NCI-H82 (cell line): ENCODE measurements at places on chromosomes 12 and 14.

- DNase-seq, result peak; percentile 17
These were observed 99.0 kb downstream of the LIN7A start for GRCh38 chr12:80838708-80839107.

DNA sequence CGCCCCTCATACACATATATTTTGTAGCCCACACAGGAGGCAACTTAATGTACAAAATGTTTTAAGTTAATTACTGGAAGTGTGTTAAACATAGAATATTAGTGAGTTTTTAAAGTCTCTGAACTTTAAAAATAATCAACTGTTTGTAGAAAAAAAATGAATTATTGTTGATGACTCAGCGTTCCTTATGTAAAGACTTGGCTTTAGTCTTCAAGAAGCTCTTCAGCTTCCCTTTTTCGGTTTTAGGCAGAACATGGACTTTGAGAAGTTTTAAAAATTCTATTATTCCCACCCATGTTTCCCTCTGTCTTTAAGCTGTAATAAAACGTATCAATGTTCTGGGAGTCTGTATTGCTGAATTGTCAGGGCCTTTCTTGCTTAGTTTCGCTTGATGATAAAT lies 269.5 kb downstream of the FBXL14 start:
- DNase-seq, result no peak

- DNase-seq, result no peak
These were observed 9.8 kb upstream of the MFAP5 start for GRCh38 chr12:8672381-8672780.

DNA sequence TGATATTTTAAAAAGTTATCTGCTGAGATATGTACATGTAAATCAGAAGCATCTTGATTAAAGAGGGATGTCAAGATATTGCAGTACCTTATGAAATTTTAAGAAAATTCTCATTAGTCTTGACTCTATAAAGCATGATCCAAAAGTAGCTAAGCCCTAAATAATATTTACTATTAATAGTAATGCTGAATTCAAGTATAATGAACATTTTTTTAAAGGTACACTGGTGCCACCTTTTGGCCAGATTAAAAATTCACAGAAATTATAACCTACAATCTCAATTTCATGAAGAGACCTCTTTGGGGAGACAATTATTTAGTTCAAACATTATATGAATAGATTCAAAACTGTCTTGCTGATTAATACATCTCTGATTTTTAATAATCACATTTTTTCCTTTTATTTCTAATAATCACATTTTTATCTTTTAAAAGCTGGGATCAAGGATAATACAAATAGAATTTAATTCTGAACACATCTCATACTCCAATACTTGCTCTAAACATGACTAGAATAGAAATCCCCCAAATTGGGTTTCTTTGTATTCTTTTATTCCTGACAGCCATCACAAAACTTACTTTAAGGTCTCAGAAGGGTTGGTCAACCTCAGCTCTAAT lies 13.4 kb downstream of the AKAP5 start:
- no peak for DNase-seq

GRCh38 chr12:91396293-91396692 lies 213.7 kb upstream of the DCN start:
- DNase-seq, result no peak

DNA sequence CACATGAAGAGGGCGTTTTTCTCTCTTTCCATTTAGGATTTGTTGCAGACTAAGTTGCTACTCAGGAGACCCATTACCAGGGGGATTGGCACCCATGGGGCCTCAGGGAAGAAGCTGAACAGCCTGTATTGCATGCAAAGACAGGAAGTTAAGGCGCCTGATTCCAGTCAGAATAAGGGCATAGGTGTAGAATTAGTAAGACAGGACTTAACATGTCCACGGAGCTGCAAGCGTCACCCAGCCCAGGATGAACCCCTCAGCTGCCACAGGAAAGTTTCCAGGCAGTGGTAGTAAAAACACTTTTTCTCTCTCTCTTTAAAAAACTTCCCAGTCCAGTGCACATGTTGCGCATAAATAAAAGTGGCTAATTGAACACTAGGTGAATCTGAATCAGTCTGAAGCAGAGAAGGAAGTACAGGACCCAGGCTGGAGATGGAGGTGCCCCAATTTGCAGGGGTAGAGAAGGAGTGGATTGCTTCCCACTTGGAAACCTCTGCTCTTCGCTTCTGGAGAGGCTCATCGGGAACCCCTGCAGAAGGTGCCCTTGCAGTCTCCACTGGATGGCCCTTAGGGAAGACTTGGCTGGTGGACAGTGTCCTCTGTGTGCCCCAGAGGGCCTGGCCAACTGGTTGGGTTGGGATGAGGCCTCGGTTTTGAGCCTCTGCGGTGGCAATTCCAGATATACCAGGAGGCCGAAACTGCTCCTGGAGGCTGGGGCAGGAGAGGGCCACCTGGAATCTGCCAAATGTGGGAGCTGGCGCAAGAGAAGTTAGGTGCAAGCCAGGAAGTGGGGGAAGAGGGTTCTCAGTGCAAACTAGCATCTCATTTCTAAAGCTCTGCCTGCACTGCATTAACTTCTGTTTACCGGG lies 10.7 kb upstream of the TBX3 start:
- DNase-seq, result no peak

- no peak for DNase-seq
These were observed 47.3 kb downstream of the PTPN11 start for GRCh38 chr12:112466011-112466422.

GRCh38 chr14:35339761-35340406 lies 47.7 kb downstream of the PSMA6 start:
- DNase-seq, result no peak

DNA sequence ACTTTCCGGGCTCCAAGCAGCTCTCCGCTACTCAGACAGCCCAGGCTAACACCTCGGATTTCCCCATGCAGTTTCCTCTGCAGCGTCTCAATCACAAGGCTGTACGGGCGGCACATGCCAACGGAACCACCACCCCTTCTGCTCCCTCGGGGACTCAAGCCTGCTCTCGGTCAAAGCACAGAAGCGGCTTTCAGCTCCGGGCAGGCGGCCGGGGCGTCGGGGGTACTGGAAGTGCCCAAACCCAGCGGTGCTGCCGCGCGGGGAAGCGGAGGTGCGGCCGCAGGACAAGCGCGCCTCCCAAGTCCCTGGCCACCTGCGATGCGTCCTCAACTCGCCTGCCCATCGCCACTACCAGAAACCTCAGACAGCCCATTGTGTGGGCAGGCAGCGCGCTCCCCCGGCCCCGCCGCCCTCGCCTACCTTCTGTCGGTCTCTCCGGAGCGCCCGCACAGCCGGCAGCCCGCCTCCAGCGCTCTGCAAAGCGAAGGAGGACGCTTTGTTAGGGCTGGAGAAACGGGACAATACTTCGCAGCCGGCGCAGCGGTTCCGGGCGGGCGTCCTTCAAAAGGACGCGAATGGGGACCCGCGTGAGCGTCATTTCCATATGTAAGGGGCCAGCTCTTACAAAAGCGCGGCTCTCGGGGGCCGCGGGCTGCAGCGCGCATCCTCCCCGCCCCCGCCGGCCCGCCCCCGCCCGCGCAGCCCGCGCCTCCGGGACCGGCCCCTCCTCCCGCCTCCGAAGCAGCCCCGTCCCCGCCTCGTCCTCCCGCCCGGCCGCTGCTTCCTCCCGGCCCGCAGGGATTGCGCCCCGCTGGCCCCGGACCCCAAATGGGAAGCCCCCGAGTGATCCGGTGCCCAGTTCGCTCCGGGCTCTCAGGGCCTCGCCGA lies 674 bp downstream of the NIN start:
- peak; percentile 60 for DNase-seq

- DNase-seq, result no peak
These were observed 17.2 kb upstream of the KRT83 start for GRCh38 chr12:52338241-52338960.

GRCh38 chr12:58496411-58497190 lies 423.7 kb downstream of the LRIG3 start:
- DNase-seq, result no peak

DNA sequence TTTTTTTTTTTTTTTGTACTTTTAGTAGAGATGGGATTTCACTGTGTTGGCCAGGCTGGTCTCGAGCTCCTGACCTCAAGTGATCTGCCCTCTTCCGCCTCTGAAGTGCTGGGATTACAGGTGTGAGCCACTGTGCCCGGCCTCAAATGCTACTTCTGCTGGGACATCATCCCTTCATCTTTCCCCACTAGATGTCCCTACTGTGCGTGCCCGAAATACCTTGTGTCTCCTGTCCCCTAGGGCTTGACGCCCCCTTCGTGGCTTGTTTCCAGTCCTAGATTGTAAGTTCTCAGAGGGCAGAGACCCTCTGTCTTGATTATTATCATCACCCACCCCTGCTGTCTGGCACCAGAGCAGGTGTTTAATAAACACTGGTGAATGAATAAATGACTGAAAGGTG lies 14.9 kb downstream of the CCDC63 start:
- no peak for DNase-seq

- no peak for DNase-seq
These were observed 86.3 kb upstream of the USP44 start for GRCh38 chr12:95637471-95638155.

GRCh38 chr14:38286452-38286851 lies 30.6 kb upstream of the CLEC14A start:
- no peak for DNase-seq

DNA sequence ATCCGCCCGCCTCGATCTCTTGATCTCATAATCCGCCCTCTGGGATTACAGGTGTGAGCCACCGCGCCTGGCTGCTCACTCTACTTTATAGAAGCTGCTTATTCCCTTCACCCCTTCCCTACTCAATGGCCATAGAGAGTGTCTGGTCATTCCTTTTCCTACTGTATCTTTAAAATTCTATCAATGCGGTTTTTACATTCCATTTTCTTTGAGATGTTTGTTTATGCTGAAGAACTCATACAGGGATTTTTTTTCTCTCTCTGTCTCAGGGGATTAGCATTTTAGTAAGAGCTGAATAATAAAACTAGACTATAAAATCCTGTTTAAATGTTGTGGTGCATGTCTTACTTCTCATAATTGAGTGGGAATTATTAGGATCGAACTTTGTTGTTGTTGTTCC lies 218.6 kb upstream of the FOXN3 start:
- DNase-seq, result peak; percentile 55

DNA sequence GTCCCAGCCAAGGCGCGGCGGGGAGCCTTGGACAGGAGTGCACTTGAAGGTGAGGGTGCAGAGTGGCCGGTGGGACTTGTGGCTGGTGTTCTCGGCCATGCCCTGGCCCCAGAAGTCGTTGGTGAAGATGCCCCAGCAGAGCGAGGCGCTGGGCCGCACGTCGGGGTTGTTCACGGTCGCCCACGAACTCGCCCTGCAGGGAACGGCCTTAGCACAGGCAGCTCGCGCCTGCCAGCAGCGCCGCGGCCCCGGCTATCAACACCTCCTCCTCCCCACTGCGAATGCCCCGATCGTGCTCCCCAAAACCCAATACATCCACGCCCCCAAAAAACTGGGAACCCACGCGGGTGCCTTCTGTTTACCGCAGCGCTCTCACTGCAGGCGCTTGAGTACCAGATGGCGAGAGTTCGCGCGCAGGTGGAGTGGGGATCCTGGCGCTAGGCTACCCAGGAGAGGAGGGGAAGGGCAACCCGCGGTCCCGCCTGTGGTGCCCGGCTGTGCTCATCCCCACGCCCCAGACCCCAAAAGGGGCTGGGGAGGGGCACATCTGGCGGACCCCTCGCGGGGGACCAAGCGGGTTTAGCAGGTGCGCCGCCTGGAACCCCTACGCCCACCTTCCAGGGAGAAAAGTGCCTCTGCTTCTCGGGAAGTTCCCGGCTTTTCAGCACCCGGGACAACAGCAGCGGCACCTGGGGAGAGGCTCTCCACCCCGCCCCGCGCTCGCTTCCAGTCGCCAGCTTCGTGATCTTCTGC lies 386.3 kb upstream of the TMTC1 start:
- DNase-seq, result no peak

- DNase-seq, result peak; percentile 4
These were observed 55.7 kb downstream of the ITPK1 start for GRCh38 chr14:93059917-93060545.

DNA sequence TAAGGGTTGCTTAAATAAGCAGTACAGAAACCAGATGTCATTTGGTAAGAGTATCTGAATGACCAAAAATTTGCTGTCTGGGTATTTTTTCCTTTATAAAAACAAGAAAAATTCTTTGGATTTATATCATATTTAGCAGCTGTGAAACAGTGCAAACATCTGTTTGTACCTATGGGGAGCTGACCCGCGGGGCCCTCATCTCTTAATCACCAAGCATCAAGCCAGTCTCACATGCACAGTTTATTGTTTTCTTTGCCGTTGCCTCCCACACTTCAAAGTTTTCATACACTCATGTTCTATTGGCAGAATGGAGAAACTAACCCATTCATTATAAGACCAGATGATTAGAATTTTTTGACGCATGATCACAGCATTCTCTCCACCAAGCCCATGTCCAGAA lies 142.2 kb downstream of the BMP4 start:
- DNase-seq, result no peak

GRCh38 chr14:63933110-63933509 lies 80.3 kb downstream of the SYNE2 start:
- DNase-seq, result peak; percentile 91

DNA sequence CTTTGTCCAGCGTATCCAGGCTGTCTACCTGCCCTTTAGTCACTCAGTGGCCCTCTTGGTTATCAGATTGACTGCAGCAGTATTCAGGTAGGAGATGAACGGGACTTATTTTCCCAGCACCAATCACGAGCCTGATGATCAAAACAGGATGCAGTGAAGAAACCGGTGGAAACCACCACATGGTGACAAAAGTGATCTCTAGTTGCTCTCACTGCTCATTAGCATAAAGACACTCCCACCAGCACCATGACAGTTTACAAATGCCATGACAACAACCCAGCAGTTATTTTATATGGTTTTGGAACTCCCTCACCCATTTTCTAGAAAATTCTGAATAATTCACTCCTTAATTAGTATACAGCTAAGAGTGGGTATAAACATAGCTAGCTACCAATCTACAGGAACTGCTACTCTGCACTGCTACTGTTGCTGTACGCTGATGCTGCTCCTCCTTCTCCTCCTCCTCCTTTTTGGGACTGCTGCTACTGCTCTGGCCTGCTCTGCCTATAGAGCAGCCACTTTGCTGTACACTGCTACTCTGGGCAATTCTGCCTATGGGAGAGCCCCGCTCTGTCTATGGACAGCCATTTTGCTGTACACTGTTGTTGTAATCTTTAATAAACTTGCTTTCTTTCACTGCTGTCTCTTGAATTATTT lies 142.5 kb upstream of the SSTR1 start:
- no peak for DNase-seq

DNA sequence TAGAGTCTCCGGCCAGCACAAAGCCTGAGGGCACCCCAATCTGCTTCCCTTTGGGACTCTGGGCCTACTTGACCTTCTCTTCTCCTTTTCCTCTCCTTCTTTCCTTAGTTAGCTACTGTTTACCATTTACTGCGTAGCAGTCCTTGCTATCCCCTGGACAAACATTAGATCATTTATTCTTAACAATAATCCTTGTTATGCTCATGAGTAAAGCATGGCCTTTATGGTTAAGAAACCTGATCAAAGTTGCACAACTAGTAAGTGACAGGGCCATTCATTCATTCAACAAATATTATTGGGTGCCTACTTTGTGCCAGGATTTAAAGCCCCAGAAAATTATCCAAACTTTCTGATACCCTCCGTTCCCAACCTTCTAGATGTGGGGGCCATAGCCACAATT lies 3.2 kb upstream of the HDAC7 start:
- no peak for DNase-seq

GRCh38 chr12:24138041-24138440 lies 188.6 kb upstream of the SOX5 start:
- no peak for DNase-seq
